ENCODE measurements at places on chromosomes 11 and 22.

- no peak for DNase-seq
Observed at GRCh38 chr22:48366056-48366455, 1461.6 kb downstream of the BRD1 start.

DNA sequence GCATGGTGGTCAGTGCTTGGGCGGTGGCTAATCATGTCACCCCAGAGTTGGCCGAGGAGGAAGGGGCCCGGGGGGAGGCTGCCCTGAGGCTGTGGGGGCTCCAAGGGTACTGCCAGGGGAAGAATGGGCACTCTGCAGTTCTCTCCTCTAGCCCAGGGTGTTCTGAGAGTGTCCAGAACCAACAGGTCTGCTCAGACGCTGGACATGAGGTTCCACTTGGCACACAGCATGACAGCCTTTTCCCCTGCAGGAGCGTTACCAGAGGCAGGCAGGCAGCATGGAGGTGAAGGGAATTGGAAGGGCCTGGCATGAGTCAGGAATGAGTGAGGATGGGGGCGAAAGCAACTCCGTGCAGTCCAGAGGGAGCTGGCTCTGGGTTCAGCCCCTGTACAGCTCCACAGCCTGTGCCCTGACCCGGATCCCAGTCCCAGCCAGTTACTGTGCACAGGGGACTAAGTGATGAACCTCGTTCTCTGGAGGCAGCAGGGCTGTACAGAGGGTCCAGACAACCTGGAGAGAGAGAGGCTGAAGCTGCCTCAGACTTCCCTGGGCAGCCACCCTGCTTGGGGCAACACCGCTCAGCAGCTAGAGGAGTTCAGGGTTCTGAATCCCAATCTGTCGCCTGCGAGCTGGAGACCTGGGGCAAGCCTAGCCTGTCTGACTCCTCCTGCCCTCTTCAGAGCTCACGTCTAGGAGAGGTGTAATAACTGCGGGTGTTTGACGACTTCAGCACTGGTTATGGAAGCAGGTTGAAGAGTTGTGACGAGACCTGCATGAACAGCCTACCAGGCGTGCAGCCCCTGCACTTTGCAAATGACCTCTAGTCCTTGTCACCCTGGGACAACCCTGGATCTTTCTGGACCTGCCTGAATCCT is 14.7 kb upstream of the TUB start:
- no peak for DNase-seq

- peak; percentile 65 for DNase-seq
Observed at GRCh38 chr11:72326151-72326848, 82.3 kb upstream of the PHOX2A start.

GRCh38 chr22:37994049-37994448 is 9.7 kb upstream of the SOX10 start:
- DNase-seq, result no peak

DNA sequence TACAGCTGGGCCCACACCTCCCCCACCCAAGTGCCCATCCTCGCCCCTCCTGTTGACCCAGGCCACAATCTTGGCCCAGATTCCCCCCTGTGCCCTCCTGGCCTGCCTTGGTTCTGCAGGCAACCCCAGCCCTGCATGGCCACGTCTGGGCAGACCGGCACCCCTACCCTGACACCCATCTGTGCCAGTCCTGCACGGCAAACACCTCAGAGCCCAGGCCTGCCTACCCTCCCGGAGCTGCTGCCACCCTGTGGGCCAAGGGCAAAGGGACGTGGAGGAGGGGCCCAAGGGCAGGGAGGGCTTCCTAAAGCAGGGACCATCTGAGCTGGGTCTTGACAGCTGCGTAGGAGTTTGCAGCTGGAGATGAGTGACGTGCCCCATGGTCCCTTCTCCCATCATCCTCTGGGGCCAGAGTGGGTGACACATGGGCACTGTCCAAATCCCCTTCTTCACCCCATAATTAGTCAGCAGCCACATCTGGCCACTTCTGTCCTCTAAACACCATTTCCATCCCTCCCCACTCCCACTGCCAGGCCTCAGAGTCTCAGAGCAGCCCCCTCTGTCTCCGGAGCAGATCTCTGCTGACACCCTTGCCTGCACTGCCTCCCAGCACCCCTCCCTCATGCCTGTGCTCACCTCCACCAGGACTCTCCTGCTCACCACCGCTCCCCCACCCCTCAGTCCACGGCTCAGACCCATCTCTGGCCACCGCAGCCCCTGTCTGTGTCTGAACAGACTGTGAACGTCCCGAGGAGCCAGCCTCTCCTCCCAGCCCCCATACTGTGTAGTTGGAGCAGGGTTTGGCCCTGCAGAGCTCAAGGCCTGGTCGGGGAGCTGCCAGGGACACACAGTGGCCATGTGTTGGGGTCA is 35.6 kb upstream of the PPARA start:
- no peak for DNase-seq

DNA sequence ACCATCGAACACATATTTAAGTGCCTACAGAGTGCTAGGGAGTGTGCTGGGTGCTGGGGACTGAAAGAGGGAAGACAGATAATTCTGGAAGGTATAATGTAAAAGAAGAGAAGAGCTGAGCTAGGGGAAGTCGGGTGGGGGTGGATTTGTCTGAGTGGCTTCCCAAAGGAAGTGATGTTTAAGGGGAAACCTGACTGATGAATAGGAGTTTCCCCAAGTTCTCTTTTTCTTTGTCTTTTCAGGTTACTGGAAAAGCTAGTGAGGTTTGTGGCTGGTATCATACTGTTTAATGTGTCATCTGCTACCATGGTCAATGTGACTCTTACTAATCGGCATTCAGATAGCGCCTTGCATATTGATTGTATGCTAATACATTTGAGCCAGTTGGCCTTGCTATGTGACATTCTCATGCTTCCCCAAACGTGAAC is 151.6 kb upstream of the MTMR2 start:
- peak; percentile 45 for DNase-seq

GRCh38 chr22:37674951-37675929 is at the start of gene LGALS1:
Gene LGALS1, plus strand, starts transcription at chr22:37675636. Its CDS starts 67 bp downstream, at chr22:37675703.
- DNase-seq, result peak; percentile 88

GRCh38 chr11:104531075-104531474 is 367.1 kb upstream of the PDGFD start:
- DNase-seq, result no peak

DNA sequence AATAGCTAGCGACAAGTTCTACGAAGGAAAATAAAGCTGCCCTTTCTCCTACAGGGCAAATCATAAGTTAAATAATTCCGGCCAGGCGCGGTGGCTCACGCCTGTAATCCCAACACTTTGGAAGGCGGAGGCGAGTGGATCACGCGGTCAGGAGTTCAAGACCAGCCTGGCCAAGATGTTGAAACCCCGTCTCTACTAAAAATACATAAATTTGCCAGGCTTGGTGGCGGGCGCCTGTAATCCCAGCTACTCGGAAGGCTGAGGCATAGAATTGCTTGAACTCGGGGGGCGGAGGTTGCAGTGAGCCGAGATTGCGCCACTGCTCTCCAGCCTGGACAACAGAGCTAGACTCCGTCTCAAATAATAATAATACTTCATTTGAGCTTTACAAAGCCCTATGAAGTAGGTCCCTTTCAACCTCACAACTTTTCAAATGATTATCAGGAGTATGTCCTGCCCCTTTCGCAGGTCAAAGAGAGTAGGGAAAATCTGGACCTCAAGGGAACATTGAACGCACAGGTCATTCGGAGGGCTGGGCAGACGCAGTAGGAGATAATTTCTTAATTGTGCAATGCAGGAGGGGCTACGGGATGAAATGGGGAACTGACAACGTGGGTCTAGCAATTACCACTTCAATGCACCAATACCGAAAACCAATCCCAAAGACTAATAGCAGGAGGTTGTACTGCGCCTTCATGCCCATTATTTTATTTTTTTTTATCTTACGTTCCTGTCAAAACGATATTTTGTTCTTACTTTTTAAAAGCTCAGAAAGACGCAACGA is 590 bp downstream of the COMMD9 start:
- no peak for DNase-seq

- no peak for DNase-seq
Observed at GRCh38 chr11:2980168-2980840, 11.8 kb downstream of the NAP1L4 start.

- DNase-seq, result peak; percentile 50
Observed at GRCh38 chr11:6646918-6647679, 8.5 kb downstream of the DCHS1 start.

DNA sequence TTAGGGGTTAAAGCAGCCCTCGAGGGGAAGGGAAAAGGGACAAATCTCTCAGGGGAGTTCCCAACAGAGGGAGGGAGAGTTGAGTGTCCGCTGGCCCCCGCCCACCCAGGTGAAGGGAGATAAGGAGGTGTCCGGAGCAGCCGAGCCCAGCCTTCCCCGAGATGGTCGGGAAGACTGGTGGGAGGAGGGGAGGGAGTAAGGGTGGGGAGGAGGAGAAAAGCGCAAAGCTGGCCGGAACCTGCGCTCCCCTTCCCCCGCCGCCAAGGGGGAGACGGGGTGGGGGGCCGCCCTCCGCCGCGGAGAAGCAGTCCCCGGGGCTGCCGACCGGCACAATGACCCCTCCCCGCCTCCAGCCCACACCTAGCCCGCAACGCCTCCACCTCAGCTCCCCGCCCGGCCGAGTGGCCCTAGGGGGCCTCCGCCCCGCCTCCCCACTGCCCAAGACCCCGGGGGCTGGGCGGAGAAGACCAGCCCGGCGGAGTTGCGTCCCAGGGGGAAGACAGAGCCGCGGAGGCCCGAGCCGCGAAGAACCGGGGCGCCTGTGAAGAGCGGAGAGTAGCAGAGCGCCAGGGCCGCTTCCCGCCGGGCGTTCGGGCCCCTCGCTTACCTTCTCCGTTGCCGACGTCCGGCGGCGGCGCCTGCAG is 479 bp downstream of the RSF1 start:
- DNase-seq, result peak; percentile 63

- DNase-seq, result no peak
Observed at GRCh38 chr11:72583177-72583553, 91.1 kb downstream of the PDE2A start.

- DNase-seq, result no peak
Observed at GRCh38 chr11:94757037-94757735, 11.0 kb upstream of the AMOTL1 start.

GRCh38 chr22:42978453-42979103 is 36.4 kb downstream of the PACSIN2 start:
- DNase-seq, result no peak

DNA sequence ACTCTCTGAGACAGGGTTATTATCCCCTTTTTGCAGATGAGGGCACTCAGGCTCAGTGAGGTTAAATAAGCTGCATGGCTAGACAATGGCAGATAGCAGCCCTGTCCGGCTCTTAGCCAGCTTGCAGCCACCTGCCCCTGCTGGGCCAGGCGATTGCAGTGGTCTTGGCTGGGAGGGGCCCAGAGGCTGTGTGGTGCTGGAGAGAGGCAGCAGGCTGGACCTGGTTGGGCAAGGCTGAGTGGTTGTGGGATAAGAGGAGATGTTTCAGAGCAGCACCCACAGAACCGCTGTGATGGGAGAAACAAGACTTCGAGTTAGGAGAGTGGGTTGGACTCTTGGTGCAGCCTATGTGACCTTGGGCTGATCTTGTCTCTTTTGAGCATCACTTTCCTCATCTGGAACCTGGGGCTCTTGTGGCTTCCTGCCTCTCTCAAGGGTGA is 25.5 kb downstream of the PTPRJ start:
- DNase-seq, result peak; percentile 65

- DNase-seq, result no peak
Observed at GRCh38 chr11:128680906-128681305, 13.0 kb upstream of the FLI1 start.

- no peak for DNase-seq
Observed at GRCh38 chr11:111524056-111524455, 9.5 kb downstream of the HOATZ start.

- DNase-seq, result peak; percentile 31
Observed at GRCh38 chr11:129278586-129279319, 86.6 kb upstream of the ARHGAP32 start.

Measured in stimulated activated CD8-positive, alpha-beta memory T cell treated with anti-CD3 and anti-CD28 coated beads, Interleukin-4, amount 100 ng/mL, for 48 hours (primary cell).